ENCODE measurements at places on chromosomes 2 and 18. TPM values are rescaled to one million over a fixed set of nuclear protein-coding genes. Genes with fewer than 3 reads are reported as not detected.

DNA sequence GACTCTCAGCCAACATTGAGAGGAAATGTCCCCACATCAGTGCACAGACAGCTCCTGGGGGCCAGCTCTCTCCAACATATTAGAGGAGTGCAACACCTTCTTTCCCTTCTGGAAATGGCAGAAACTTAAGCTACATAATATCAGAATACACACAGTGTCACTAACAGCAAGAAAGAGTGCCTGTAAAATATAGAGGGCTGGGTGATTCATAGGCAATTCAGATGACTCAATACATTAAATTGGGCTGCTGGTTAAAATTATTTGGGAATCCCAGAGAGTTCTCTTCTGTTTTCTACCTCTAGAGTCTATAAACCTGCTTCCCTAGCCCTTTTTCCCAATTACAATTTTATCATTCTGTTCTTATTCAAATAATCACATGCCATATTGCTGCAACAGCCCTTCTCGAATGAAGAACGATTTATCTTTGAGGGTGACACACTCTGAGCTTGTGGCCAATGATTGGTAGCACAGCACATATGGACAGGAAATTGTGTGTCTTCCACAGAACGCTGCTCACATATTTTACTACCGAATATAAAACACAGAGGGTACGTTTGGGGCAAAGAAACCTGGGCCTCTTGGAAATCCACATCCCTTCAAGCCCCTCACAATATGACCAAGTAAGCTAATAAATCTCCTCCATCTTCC lies 381.2 kb downstream of the MBD2 start:
- H3K4me3 ChIP-seq, result no peak overlapping the region
- DNase-seq, result no peak
- no peaks in the 10 kb centered on the region for H3K36me3 ChIP-seq
- H3K4me1 ChIP-seq, result no peaks in the 10 kb centered on the region
- H3K27me3 ChIP-seq, result no peaks in the 10 kb centered on the region
- H3K27ac ChIP-seq, result no peak overlapping the region

EGR4 gene
- 0.36 TPM for total RNA-seq

- peaks cover 49% of the 10 kb centered on the region for H3K4me1 ChIP-seq
- no peaks in the 10 kb centered on the region for H3K36me3 ChIP-seq
- no peak overlapping the region for H3K4me3 ChIP-seq
- no peaks in the 10 kb centered on the region for H3K27me3 ChIP-seq
- DNase-seq, result no peak
These were observed 43.6 kb upstream of the VPS54 start for GRCh38 chr2:64062840-64063239.

- peak overlapping the region; percentile 93 for H3K27ac ChIP-seq
- no peaks in the 10 kb centered on the region for H3K36me3 ChIP-seq
- peaks cover 13% of the 10 kb centered on the region for H3K4me1 ChIP-seq
- no peak for DNase-seq
These were observed 32.2 kb downstream of the RTP5 start for GRCh38 chr2:241901500-241902351.

NDC80 gene
- 13.4 TPM for total RNA-seq

Data from mesothelial cell of epicardium (in vitro differentiated cells).